Stimulated activated CD4-positive, alpha-beta T cell treated with anti-CD3 and anti-CD28 coated beads, Interleukin-1b, Interleukin-23, amount 100 ng/mL, for 48 hours (primary cell): ENCODE measurements at places on chromosomes 4 and X.
A peak's percentile ranks its signal among the peaks of the same experiment; 100 is the strongest.

DNA sequence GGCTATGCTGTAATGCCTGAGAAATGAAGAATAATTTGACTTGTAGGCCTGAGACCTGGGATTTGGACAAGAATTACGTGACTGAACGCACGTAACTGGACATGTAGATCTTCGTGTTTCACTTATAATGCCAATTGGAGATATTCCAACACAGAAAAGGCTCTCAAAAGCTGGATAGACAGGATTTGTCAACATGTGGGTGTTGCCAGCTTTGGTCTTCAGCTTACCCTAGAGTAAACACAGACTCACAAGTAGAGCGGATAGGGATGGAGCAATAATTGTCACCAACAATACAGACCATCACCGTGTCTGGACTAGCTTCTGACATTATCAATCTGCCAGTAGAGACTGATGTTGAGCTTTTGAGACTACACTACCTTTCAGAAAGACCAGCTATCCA, 1511.0 kb upstream of the ADGRL3 start:
- no peak for DNase-seq

- no peak for DNase-seq
Observed at GRCh38 chrX:44937606-44938005, 64.6 kb downstream of the KDM6A start.

DNA sequence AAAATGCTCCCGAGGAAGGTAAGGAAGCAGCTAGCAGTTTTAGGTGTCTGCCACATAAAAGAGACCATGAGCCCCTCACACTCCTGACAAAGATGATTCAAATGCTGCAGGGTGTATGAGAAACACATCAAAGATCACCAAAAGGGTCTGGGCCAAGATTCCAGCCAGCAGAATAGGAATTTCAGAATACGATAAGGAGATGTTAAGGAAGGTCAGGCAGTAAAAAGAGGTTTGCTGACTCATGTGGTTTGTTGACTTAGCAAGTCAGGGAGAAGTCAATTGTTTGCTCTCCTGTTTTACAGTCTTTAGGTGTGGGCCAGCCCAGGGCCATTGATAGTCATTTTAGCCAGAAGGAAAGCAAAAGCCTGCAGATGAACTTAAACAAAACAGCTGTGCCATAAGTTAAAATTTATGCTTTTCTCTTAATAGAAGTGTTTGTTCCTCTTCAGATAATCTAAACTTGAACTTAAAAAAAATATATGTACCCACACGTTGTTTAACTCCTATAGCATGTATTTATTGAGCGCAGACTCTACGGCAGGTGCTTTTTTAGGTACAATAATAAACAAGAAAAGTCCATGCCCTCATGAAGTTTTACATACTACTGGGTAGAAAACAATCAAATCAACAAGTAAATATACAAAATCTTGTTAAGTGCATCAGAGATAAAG, 115.6 kb downstream of the CAMK2D start:
- no peak for DNase-seq

- DNase-seq = no peak
Observed at GRCh38 chr4:79864500-79865200, 208.4 kb downstream of the ANTXR2 start.

GRCh38 chrX:134676436-134676835, 18.2 kb upstream of the PLAC1 start:
- DNase-seq = no peak

DNA sequence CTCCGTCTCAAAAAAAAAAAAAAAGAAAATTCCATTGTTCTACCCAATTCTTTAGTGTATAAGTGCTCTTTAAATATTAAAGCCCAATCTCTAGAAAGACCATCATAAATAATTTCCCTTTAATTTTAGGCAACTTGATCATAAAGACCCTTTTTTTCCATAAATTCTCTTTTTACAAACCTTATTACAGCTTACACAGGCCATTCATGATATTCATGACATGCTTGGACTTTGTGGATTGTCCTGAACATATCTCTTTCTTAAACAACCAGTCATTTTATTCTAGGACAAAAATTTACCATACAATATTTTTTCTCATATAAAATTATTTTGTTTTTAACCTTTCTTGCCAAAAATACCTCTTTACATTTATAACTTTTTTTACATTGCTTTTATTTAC, 30.5 kb downstream of the TLR8 start:
- DNase-seq = no peak

DNA sequence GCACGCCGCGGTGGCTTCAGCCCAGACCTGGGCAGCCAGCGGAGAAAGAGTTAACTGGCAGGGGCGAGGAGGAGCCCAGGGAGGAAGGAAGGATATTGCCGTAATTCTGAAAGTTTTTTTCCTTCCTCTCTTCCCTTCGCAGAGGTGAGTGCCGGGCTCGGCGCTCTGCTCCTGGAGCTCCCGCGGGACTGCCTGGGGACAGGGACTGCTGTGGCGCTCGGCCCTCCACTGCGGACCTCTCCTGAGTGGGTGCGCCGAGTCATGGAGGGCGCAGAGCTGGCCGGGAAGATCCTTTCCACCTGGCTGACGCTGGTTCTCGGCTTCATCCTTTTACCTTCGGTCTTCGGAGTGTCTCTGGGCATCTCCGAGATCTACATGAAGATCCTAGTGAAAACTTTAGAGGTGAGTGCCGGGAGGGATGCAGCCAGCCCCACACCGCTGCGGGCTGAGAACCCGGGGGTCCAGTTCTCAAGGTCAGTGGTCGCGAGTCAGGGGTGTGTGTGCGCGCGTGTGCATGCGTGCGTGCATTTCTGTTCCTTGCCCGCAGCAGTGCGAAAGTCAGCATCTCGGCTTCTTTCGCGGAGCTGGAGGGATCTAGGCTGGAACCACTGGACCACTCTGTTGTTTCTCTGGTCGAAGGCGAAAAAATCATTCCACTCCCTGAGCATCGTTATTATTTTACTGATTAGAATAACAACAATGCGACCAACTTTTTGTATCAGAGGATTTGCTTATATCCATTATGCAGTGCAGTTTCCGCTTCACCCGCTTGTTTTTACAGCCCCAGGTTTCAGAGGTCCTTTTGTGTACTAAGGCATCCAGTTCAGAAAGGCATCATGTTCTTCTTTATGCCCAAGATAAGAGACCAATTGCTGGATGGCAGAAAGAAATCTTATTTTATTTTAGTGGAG, 709 bp downstream of the GPAT3 start:
- DNase-seq = no peak

GRCh38 chr4:13481569-13481968, 2.6 kb downstream of the RAB28 start:
- DNase-seq = no peak

- DNase-seq = no peak
Observed at GRCh38 chr4:37440501-37440900, 196.0 kb downstream of the NWD2 start.

DNA sequence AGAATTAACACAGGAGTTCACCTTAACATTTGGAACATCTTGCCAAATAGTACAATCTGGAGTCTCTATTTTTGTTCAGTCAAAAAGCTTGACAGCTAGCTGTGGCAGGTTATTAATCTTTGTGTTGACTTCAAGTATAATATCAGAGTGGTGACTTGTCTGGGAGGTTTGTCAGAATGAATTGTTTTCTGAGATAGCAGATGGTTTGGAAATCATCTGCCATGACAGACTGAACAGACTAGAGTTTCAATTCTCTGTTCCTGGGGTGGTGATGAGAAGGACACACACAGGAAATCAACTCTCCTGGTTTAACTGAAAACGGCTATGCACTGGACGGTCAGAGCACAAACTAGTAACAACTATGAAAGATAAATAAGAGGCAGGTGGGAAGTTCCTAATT, 203.3 kb upstream of the EMCN start:
- no peak for DNase-seq

GRCh38 chr4:109298279-109299010, 4.0 kb downstream of the COL25A1 start:
- DNase-seq = no peak

DNA sequence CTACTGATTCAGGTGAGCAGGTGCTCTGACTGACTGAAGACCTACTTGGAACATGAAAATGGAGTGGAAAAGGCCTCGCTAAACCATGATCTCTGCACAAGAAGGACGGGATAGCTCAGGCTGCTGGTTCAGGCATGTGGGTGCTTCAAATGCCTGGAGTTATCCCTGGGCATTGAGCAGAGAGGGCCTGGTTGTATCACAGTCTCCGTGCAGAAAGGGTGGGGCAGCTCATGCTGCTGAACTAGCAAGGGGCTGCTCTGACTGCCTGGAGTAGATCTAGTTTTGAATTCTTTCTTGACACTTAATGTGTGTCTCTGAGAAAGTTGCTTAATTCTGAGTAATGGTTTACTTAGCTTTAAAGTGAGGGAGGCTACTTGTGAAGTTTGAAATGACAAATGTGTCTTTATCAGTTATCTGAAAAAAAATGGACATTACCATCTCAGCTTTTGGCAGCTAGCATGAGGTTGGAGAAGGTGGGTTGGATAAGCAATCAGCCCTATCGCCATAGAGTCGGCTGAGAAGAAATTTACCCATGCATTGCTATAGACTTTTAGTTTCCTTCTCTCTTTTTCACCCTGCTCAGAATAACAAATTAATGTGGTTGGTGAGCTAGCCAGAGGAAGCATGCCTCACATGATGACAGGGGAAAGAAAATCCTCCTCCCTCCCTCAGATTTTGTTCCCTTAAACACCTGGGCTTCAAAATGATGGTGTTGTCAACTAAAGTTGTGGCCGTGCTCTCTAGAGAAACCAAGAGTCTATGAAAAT, 832.4 kb downstream of the STIM2 start:
- DNase-seq = no peak

DNA sequence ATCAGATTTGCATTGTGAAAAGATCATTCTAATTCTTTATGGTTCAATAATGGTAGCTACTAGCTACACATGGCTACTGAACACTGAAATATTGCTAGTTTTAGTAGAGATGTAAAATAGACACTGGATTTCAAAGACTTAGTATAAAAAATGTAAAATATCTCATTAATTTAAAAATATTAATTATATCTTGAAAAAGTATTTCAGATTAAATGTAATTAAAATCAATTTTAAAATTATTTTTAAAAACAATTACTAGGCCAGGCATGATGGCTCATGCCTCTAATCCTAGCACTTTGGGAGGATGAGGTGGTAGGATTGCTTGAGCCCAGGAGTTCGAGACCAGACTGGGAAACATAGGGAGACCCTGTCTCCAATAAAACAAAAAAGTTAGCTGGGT, 20.4 kb upstream of the TLR2 start:
- no peak for DNase-seq

- DNase-seq = no peak
Observed at GRCh38 chr4:98623126-98623802, 35.1 kb downstream of the TSPAN5 start.

DNA sequence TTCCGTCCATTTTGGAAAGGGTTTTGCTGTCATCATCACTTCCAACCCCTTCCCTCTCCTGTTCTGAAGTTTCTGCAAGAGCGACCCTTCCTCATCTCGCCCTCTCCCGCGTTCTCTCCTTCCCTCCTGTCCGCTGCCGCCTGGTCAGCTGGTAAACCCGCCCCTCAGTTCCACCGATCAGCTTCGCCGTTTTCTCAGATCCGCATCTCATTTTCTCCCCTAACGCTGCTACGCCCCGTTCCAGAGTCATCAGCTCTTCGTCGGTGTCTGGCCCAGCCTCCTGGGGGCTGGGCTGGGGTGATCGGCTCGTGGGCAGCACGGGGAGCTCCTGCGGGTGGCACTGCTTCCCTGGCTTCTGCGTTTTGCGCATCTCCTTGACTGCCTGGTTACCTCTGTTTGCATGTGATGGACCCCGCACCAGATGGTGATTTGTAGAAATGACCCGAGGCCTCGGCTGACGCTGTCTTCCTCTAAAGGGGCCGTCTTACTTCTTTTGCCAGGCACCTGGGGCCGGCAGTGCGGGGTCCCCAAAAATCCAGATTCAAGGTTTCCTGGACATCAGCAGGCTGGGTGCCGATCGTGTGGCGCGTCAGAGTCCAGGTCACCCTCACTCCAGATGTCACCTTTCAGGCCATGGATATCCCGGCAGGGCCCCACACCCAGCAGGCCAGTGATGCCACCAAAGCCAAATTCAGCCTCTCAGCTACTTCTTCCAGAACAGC, 13.4 kb downstream of the CTBP1 start:
- no peak for DNase-seq

- no peak for DNase-seq
Observed at GRCh38 chr4:22071749-22072148, 123.2 kb upstream of the KCNIP4 start.

GRCh38 chr4:56783986-56784385, 37.5 kb downstream of the SPINK2 start:
- DNase-seq = no peak

GRCh38 chr4:74446193-74446868, 1.4 kb downstream of the AREG start:
- DNase-seq = no peak

- no peak for DNase-seq
Observed at GRCh38 chr4:173195109-173195508, 26.5 kb downstream of the GALNT7 start.

DNA sequence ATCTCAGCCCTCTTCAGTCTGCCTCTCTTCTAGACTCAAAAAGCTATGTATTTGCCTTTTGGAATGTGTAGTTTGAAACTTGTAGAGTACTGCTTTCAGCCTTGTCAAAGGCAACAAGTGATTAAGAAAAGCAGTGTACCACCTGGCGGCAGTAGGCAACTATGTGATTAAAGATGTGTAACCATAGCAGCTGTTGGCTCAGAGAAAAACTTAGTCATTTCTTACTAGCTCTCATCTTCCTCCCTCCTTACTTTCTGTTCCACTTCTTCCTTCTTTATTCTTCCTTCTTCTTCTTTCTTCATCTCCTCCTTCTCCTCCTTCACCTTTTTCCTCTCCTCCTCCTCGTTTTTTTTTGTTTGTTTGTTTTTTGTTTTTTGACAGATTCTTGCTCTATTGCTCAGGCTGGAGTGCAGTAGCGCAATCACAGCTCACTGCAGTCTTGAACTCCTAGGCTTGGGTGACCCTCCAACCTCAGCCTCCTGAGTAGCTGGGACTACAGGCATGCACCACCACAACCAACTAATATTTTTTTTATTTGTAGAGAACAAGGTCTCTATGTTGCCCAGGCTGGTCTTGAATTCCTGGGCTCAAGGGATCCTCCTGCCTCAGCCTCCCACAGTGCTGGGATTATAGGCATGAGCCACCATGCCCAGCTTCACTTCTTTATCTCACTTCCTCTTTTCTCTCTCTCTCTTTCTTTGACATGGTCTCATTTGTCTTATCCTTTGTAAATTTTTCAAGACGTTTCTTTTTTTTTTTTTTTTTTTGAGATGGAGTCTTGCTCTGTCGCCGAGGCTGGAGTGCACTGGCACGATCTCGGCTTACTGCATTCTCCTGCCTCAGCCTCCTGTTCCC, 32.6 kb downstream of the ABHD18 start:
- peak; percentile 28 for DNase-seq

DNA sequence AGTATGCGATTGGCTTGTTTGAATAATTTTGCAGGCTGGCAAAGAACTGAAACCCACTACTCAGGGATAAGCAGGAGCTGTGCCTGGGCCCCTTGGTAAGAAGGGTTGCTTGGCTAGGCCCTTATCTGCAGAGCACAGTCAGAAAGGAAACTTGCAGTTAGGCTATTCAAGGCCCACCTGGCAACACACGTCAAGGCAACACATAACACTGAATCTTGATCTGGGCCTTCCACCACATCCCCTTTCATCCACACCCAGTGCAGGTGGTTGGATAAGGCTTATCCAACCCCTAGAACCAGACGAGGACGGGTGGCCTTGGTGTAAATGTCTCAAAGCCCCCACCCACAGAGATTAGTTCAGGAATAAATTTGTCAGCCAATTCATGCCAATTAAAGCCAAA, 72.8 kb upstream of the NEIL3 start:
- DNase-seq = no peak
